ENCODE measurements at places on chromosomes 4 and X.

DNA sequence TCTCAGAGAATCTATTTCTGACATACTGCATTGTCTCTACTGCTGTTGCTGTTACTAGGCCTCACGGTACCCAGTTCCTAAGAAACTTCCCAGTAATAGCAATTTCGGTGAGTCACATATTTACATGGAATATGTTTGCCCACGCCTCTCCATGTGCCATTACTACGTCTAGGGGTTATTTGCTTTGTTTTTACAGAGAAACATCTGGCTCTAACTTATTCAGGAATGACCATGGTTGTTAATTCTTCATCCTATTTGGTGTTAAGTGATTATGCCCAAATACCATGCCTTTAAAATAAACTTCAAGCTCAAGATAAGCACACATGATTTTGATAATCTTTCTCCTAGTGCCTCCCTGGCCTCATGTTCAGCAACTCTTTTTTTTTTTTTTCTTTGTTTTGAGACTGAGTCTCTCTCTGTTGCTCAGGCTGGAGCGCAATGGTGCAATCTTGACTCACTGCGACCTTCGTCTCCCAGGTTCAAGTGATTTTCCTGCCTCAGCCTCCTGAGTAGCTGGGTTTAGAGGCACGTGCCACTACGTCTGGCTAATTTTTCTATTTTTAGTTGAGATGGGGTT, 101.0 kb upstream of the HS3ST1 start:
- DNase-seq: no peak

DNA sequence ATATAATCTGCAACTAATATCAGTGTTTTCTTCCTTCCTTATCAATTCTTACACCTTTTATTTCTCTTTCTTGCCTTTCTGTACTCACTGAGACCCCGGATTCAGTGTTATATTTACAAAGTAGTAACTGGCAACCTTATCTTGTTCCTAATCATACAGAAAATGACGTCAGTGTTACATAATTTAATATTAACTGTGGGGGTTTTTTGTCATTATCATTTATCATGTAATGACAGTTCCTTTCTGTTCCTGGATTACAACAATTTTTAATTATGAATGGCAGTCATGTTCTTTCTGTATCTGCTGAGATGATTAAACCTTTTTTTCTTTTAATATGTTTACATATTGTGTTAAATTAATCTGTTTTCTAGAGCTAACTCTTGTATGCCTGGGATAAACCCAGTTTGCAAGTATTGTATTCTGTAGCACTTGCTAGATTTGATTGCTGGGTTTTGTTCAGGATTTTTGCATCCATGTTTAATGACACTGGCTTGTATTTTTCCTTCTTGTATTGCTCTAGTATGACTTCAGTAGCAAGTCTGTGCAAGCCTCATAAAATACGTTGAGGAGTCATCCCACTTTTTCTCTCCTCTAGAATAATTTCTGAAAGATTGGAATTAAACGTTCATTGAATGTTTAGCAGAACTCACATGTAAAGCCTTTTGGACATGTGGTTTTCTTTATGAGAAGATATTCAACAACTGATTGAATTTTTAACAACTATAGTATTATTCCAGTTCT, 10.4 kb upstream of the HSPA4L start:
- DNase-seq: no peak

DNA sequence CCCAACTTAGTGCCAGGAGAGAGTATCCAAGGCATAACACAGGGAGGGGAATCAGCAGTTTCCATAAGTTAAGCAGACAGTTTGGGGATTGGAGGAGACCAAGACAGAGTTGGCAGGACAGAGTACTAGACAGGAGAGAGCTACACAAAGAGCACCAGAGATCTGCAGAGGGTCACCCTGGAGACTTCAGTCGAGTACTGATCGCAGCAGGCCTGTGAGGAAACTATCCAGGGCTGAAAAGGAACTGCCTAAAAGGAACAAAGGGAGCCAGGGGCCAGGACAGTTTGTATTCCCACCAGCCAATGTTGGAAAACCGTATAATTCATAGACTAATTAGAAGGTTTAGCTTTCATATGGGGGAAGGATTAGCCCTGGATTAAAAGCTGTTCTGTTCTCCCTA, 80.6 kb upstream of the ENPP6 start:
- DNase-seq: no peak

DNA sequence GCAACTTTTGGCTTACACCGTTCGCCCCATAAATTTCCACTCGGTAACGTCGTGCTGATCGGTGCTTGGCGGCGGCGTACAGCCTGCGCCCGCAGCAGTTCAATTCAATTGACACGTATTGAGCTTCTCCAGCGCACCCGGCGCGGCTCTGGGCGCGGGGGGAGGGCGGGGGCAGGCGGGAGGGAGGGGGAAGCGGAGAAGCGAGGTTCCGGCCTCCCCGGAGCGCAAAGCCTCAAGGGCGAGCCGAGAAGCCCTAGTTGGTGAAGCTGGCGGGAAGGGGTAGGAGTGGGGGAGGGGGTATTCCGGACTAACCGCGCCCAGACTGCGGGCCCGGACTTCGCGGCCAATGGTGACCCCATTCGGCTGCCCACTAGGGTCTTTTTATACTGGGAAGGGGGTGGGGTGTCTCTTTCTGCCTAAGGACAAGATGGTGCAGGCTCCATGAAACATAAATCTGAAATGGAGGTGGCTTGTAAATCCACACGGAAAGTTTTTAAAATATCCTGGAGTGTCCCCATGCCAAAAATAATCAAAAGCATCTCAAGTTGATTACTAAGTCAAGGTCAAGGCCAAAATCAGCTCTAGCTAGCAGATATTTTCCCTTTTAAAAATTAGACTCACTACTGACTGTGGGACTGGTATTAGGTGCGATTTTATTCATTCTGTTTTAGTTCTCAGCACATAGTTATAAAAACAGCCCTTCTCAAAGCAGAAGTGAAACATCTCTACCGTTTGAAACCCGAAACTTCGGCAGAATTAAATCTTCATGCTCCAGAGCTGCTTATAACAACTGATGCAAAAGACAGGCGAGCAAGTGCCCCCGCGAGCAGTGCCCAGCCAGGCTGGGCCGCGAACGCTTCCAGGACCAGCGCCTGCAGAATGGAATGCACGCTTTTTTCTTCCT, 1.5 kb upstream of the BCOR start:
- DNase-seq: no peak

DNA sequence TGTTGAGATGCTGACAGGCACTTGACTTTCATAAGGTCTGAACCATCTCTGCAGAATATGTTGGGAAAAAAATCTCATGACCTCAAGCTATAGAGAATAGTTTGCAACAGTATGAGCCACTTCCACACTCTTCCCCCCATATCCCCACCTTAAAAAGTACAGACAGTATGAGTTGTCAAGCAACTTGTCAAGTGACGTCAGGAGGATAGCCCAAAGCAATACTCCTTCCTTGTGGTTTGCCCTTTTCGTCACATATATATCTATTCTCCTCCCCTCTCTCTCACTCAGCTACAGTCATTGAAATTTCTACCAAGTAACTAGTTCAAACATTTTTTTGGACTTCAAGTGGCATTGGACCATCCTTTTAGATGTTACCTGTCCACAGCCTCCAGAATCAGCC, 67.7 kb downstream of the MCF2 start:
- no peak for DNase-seq

GRCh38 chr4:98625399-98625798, 33.0 kb downstream of the TSPAN5 start:
- no peak for DNase-seq

- DNase-seq: no peak
Measured at GRCh38 chr4:173151496-173151895, 17.1 kb upstream of the GALNT7 start.

- DNase-seq: no peak
Measured at GRCh38 chrX:54825716-54826438, 18.3 kb downstream of the MAGED2 start.

GRCh38 chr4:149121023-149121404, 678.8 kb upstream of the NR3C2 start:
- DNase-seq: no peak

GRCh38 chr4:42329421-42329820, 67.9 kb upstream of the SHISA3 start:
- DNase-seq: no peak

DNA sequence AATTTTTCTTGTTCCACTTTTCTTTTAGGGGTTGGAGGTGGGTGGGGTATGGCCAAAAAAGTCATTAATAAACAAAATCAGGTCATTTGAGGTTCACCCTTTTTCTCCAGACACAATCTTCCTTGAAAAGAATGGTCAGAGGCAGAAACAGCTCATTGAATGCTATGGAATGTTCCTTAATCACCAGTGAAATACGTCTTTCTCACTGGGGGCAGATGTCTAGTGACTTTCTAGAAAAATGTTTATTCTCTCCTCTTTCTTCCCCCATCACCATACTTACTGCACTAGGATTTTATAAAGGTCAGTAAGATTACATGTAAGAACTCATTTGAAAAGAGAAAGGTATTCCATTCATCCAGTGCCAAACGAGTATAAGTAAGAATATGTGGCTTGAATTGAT, 44.5 kb downstream of the MGST2 start:
- no peak for DNase-seq

DNA sequence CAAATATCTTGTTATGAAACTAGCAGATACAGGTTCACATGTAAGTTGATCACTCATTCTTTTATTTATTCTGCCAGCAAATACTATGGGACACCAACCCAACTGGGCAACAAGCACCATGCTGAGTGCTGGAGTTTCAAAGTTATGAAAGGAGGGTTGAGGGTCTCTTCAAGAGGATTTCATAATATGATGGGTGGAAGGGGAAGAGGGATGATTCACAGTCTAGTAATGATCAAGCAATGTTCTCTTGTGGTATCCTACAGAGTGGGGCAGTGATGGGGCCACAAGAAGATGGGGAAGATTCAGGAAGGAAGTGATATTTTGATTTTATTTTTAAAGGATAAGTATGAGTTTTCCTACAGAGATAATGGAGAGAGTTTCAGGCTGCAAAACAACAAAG, 46.2 kb upstream of the TXK start:
- no peak for DNase-seq

DNA sequence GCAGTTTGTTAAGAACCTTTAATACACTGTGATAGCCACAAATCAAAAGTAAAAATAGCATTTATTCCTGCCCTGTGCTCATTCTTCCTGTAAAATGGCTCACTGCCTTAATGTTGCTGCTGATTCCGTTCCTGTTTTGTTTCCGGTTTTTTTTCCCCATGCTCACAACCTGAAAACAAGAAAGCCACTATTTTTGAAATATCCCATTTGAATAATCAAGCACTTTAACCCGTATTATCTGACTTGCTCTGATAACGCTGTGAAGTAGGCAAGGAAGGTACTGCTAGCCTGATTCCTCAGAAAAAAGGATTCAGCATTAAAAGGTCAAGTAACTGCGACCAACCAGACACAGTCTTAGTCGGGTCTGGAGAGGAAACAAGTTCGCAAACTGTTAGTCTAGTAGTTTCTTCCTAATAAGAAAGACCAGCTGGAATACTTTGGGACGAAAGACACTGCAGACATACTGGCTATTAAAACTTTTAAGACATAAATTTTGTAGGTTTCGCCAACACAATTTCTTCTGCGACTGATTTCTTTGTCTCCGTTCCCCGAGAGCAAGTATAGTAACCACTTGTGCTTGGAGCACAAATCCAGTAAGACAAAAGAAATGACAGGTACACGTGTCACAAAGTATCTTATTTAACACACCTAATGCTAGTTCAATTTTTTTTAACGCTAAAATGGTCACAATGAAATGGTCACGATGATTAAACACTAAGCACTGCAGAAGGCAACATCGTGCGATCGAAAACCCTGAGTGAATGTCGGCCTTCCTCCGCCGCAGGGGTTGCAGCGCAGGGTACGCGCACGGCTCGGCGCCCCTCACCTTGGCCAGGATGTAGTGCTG, 802 bp downstream of the COX18 start:
- DNase-seq: no peak

- peak; percentile 81 for DNase-seq
Measured at GRCh38 chr4:2800691-2801596, 8.1 kb downstream of the SH3BP2 start.

- DNase-seq: no peak
Measured at GRCh38 chr4:15470128-15470475, 420 bp downstream of the CC2D2A start.

GRCh38 chr4:111676533-111676932, 468.7 kb upstream of the FAM241A start:
- DNase-seq: no peak

- no peak for DNase-seq
Measured at GRCh38 chrX:133726642-133727041, 258.8 kb downstream of the GPC3 start.

DNA sequence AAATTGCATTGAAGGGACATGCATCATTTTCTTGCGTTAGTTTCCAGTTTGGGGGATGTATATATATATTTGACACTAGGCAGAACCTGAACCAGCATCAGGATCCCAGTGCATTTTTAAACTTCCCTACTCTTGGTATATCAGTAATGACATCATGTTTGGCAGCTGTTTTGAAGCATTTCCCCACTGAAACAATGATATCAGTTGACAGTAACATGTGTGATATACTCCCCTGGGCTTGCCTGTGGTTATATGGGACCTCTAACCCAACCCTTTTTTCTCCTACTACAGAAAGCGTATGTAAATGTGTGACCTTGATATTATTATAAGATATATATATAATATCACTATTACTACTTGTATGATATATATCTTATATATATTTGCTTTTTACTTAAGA, 225.9 kb upstream of the CASK start:
- no peak for DNase-seq

- no peak for DNase-seq
Measured at GRCh38 chr4:26420913-26421312, 69.4 kb downstream of the CCKAR start.

DNA sequence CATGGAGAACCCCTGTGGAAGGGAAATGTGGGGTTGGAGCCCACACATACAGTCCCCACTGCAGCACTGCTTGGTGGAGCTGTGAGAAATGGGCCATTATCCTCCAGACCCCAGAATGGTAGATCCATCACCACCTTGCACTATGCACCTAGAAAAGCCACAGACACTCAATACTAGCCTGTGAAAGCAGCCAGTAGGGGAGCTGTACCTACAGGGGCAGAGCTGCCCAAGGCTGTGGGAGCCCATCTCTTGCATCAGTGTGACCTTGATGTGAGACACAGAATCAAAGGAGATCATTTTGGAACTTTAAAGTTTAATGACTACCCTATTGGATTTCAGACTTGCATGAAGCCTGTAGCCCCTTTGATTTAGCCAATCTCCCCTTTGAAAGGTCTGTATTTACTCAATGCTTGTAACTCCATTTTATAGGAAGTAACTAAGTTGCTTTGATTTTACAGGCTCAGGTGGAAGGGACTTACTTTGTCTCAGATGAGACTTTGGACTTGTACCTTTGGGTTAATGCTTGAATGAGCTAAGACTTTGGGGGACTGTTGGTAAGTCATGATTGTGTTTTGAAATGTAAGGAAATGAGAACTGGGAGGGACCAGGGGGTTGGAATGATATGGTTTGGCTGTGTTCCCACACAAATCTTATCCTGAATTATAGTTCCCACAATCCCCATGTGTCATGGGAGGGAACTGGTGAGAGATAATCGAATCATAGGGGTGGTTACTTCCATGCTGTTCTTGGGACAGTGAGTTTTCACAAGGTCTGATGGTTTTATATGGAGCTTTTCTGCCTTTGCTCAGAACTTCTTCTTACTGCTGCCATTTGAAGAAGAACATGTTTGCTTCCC, 352.6 kb downstream of the INPP4B start:
- no peak for DNase-seq
